A549 treated with ZK216348 at 1 μM for 4 hours (cell line): ENCODE measurements at places on chromosomes 6 and 20. TPM values are rescaled to one million over a fixed set of nuclear protein-coding genes. Genes with fewer than 3 reads are reported as not detected.

Gene PACSIN1
- total RNA-seq, result 0.06 to 0.17 TPM in 2 of 5 replicates, not detected in the others

Gene PNPLA1
- total RNA-seq, result 0.15 TPM in 1 of 5 replicates, not detected in the others

Gene VWA7
- total RNA-seq, result 0.53 to 2.7 TPM (median 1.1 TPM) in 5 replicates

Gene BCAS1
- total RNA-seq, result 0.39 to 1.0 TPM (median 0.53 TPM) in 5 replicates

Gene SNAP25
- total RNA-seq, result 11.5 to 20.3 TPM (median 15.3 TPM) in 5 replicates

Gene CDK5RAP1
- 34.1 to 40.0 TPM (median 35.8 TPM) in 5 replicates for total RNA-seq

Gene SYCP2
- 0.17 to 0.46 TPM (median 0.38 TPM) in 5 replicates for total RNA-seq

Gene MAFB
- total RNA-seq, result 0.07 to 0.14 TPM (median 0.09 TPM) in 5 replicates

Gene BNIP5
- not detected in 5 replicates for total RNA-seq

Gene ANKRD66
- total RNA-seq, result not detected in 5 replicates

Gene THBS2
- not detected in 5 replicates for total RNA-seq

Gene OVOL2
- 0.18 to 0.29 TPM (median 0.23 TPM) in 4 of 5 replicates, not detected in the other for total RNA-seq

Gene BTN1A1
- total RNA-seq, result not detected in 5 replicates

Gene WFDC13
- total RNA-seq, result not detected in 5 replicates

Gene EDN3
- 1.3 to 1.8 TPM (median 1.7 TPM) in 5 replicates for total RNA-seq

Gene DLK2
- total RNA-seq, result 3.6 to 7.8 TPM (median 7.3 TPM) in 5 replicates

Gene MDFI
- total RNA-seq, result 0.53 to 0.86 TPM (median 0.75 TPM) in 5 replicates

Gene TMEM151B
- total RNA-seq, result 0.02 to 0.13 TPM (median 0.05 TPM) in 4 of 5 replicates, not detected in the other

Gene CCDC167
- total RNA-seq, result 39.4 to 58.5 TPM (median 45.5 TPM) in 5 replicates

Gene PHIP
- total RNA-seq, result 2.0 to 6.2 TPM (median 5.3 TPM) in 5 replicates

Gene TTBK1
- total RNA-seq, result 0.06 to 0.10 TPM (median 0.08 TPM) in 4 of 5 replicates, not detected in the other

Gene PPIL6
- total RNA-seq, result 0.81 to 4.4 TPM (median 2.0 TPM) in 5 replicates

Gene PSORS1C2
- not detected in 5 replicates for total RNA-seq

Gene PCNA
- total RNA-seq, result 374 to 447 TPM (median 389 TPM) in 5 replicates

Gene ULBP2
- total RNA-seq, result 3.3 to 4.3 TPM (median 3.9 TPM) in 5 replicates

Gene AVP
- not detected in 5 replicates for total RNA-seq

Gene KIFC1
- total RNA-seq, result 33.8 to 49.0 TPM (median 44.2 TPM) in 5 replicates

Gene KCNK5
- 0.92 to 1.6 TPM (median 1.5 TPM) in 5 replicates for total RNA-seq

Gene HRH3
- not detected in 5 replicates for total RNA-seq

Gene THBD
- total RNA-seq, result 49.6 to 85.8 TPM (median 71.5 TPM) in 5 replicates

Gene NDRG3
- total RNA-seq, result 21.1 to 23.2 TPM (median 22.8 TPM) in 5 replicates

Gene ZNF334
- total RNA-seq, result not detected in 5 replicates

Gene ABCF1
- total RNA-seq, result 49.4 to 64.4 TPM (median 55.7 TPM) in 5 replicates

Gene HACE1
- 2.0 to 3.2 TPM (median 2.9 TPM) in 5 replicates for total RNA-seq

Gene RIMS1
- total RNA-seq, result not detected in 5 replicates

Gene FKBP1C
- 1.6 to 2.3 TPM (median 1.9 TPM) in 5 replicates for total RNA-seq

Gene NR2E1
- total RNA-seq, result 0.09 TPM in 1 of 5 replicates, not detected in the others

Gene FAM83C
- 0.07 to 0.15 TPM (median 0.12 TPM) in 4 of 5 replicates, not detected in the other for total RNA-seq

Gene CDH26
- total RNA-seq, result 0.12 to 0.54 TPM (median 0.14 TPM) in 4 of 5 replicates, not detected in the other

Gene TFAP2C
- 14.4 to 16.9 TPM (median 15.0 TPM) in 5 replicates for total RNA-seq

Gene GTSF1L
- total RNA-seq, result not detected in 5 replicates

Gene FOXF2
- total RNA-seq, result 17.5 to 29.8 TPM (median 25.5 TPM) in 5 replicates

Gene HLA-DRB5
- not detected in 5 replicates for total RNA-seq

Gene DNMT3B
- 3.3 to 5.2 TPM (median 4.4 TPM) in 5 replicates for total RNA-seq

Gene ASIP
- total RNA-seq, result not detected in 5 replicates

Gene SUMO4
- not detected in 5 replicates for total RNA-seq

Gene WFDC6
- total RNA-seq, result not detected in 5 replicates

Gene GSTA2
- 0.21 to 0.24 TPM in 2 of 5 replicates, not detected in the others for total RNA-seq

Gene MTCH1
- 98.2 to 139 TPM (median 135 TPM) in 5 replicates for total RNA-seq

Gene LYRM4
- total RNA-seq, result 29.5 to 33.5 TPM (median 30.2 TPM) in 5 replicates

Gene CHMP4B
- total RNA-seq, result 154 to 186 TPM (median 177 TPM) in 5 replicates

Gene EYS
- 0.26 TPM in 1 of 5 replicates, not detected in the others for total RNA-seq

Gene TCP11
- total RNA-seq, result not detected in 5 replicates

Gene IL17A
- total RNA-seq, result not detected in 5 replicates

Gene CRISP2
- not detected in 5 replicates for total RNA-seq

Gene RAD21L1
- not detected in 5 replicates for total RNA-seq

Gene FABP7
- total RNA-seq, result not detected in 5 replicates

Gene BACH2
- total RNA-seq, result 0.55 to 0.82 TPM (median 0.69 TPM) in 5 replicates
